Stimulated activated CD8-positive, alpha-beta memory T cell treated with anti-CD3 and anti-CD28 coated beads, Interleukin-2, amount 100 ng/mL, for 1 hour (primary cell): ENCODE measurements at places on chromosomes 11 and 22.
A peak's percentile ranks its signal among the peaks of the same experiment; 100 is the strongest.

- DNase-seq, result no peak
Observed at GRCh38 chr11:88275636-88276035, 61.9 kb downstream of the CTSC start.

DNA sequence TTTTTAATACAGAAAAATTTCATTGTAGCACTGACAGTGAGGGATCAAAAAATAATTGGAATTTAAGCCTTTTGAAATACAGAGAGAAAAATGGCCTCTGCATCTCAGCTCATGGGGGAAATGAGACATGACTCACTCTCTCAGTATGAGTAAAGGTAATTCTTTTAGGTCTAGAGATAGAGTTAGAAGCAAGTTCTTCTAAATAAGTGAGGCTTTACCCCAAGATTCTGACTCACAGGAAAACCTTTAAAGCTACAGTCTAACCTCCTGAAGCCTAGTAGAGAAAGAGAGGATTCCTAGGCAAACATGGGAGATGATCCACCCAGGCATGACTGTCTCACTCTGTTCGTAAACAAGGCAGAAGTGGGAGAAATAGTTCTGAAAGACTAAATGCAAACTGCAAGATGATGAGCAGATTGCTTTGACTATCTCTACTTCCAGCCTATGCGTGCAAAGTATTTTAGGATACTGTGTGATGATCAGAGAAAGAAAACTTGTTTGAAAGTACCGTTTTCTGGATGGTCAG lies 1003.3 kb upstream of the CCDC90B start:
- no peak for DNase-seq

DNA sequence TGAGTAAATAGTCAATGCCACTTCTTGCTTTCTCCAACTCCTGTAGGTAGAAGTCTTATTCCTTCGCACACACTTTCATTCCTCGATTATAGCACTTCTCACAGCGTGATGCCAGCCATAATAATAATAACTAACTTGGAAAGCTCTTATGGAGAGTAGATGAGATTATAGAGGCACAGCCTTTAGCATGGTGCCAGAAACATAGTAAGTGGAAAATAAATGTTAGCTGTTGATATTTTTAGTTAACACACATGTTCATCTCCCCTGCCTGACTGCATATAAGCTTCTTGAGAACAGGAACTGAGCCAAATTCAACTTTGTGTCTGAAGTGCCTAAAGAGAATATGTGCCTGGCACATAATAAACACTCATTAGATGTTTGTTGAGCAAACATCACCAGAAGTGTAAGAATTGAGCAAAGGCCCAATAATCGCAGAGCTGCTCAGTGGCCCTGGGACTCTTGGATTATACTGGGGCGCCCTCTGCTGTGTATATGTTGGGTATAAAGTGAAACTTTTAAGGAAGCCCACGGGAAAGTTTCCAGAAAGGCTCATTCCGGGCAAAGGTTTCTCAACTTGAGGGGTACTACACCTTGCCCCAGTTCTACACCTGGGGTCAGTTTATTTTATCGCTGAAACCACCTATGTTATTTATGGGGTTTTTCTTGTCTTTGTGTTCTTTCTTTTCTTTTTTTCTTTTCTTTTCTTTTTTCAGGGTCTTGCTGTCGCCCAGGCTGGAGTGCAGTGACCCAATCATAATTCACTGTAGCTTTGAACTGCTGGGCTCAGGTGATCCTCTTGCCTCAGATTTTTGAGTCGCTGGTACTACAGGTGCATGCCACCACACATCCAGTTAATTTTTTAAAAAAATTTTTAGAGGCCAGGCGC lies 22.3 kb downstream of the SLN start:
- no peak for DNase-seq

DNA sequence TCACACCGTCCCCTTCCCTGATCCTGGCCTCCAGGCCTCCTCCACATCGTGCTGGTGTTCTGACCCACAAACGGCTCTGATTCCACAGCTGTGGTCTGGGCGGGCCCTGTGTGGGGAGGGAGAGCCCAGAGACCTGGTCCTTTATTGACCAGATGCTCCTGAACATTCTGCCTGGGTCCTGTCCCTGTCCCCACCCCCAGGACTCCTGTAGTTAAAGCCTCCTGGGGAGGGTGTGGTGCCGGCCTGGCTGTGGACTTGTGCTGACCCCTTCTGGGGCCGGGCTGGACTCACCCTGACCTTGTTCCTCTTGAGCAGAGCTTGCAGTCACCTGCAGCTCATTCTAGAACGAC lies 128.7 kb downstream of the CTTN start:
- no peak for DNase-seq

DNA sequence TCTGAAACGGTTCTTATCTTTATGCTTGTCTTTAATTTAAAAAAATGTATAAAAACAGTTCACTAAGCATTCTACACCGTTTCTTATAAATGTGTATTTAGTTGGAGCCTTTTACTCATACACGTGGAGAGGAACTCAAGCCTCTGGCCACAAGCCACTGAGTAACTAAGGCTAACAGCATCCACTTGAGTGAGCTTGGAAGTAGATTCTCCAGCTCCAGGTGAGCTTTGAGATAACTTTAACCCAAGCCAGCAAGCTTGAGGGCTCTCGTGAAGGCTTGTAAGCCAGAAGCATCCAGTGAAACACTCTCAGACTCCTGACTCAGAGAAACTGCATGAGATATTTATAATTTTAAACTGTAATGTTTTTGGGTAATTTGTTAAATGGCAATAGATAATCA lies 82.6 kb downstream of the ARHGAP20 start:
- no peak for DNase-seq

GRCh38 chr22:24803064-24803542 lies 2.9 kb upstream of the SGSM1 start:
- peak; percentile 32 for DNase-seq

DNA sequence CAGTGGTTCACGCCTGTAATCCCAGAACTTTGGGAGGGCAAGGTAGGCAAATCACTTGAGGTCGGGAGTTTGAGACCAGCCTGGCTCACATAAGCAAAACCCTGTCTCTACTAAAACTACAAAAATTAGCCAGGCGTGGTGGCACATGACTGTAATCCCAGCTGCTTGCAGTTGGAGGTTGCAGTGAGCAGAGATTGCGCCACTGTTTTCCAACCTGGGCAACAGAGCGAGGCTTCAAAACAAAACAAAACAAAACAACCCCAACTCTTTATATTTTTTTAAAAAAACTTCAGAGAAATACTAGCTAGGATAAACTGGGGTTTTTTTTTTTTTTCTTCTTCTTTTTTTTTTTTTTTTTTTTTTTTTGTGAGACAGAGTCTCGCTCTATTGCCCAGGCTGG lies 31.8 kb upstream of the RAPSN start:
- DNase-seq, result no peak

- DNase-seq, result no peak
Observed at GRCh38 chr11:10413268-10413667, 41.8 kb upstream of the AMPD3 start.

DNA sequence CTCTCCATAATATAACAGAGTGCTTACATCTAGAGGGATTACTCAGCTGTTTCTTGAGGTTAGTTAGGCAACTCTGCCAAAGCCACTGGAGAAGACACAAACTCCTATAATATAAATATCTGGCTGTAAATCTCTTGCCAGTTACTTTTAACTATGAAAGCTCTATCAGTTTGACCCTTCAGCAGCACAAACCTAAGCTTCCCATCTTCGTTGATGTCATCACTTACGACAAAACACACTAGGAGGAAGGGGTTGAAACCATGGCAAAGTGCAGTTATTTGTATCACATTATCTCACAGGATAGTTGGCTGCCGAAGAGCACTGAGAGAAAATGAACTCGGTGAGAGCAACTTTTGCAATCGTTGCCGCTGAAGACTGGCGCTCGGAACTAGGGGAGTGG lies 922.1 kb downstream of the OPCML start:
- DNase-seq, result no peak

DNA sequence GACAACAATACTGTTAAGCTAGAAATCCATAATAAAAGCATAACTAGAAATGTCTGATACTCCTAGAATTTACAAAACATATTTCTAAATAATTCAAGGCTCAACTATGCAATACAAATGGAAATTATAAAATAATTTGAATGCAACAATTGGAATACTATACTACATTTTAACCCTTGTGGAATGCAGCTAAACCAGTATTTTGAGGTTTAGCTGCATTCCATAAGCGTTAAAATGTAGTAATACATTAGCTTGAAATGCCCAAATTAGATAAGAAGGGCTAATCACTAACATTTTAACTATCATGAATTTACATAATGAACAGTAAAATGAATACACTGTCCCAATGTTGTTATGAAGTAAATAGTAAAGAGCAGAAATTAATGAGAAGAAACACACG lies 617.2 kb upstream of the CHORDC1 start:
- DNase-seq, result no peak

DNA sequence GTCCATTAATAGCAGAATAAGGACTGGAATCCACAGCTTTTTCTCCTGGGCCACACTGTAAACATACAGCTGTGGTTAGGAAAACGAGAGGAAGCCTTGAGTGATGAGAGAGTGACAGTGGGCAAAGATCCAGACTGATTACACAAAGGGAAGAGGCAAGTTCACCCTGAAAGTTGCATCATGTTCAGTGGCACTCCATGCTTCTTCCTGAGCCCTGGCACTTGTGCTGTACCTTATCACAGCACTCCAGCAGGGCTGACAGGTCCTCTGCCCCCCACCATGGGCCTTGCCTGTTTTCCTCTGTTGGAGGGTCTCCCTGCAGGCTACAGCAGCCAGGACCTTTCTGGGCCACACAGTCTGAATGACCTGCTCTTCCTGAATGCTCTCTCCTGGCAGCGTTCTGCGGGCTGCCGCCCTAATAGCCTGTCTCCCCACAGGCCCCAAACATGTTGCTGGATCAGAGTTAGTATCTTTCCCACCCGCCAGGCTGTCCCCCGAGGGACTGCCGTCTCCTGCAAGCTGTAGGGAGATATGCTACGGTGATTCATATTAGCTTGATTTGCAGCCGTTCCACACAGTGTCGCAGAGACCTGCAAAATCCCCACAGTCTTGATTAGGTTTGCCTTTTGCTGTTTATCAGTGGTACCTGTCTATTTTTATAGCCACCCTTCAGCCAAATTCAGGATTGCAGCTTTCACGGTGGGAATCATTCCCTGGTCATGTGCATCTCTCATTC lies 60.2 kb downstream of the NTM start:
- DNase-seq, result no peak

DNA sequence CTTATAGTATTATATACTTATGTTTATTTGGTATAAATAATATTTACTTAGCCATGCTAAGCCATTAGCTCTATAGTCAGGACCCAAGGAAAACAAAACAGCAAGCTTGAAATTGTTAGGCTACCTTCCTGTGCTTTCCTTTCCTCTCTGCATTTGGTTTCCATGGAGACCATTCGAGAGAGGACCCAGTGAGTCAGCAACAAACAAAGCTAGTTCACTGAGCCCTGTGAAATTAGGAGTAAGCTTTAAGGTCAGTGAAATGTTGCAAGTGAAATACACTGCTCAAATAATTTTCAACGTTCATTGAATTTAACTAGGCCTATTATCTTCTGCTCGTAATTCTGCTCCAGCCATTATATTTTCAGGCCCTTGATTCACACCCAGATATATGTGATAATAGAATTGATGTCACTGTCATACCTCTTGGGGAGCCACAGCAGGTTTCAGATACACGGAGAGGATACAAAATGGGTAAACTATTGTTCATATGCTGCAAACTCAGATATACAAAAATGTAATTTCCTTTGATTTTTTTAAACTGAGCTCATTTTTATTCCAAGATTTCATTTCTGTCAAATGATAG lies 9.1 kb upstream of the OR10D3 start:
- no peak for DNase-seq

GRCh38 chr11:45147891-45148675 lies 1.6 kb downstream of the PRDM11 start:
- no peak for DNase-seq

GRCh38 chr11:33643167-33643824 lies 57.3 kb downstream of the C11orf91 start:
- no peak for DNase-seq

GRCh38 chr11:29343465-29344333 lies 673.1 kb downstream of the KCNA4 start:
- DNase-seq, result no peak
